ENCODE measurements at places on chromosomes 3 and 15.

DNA sequence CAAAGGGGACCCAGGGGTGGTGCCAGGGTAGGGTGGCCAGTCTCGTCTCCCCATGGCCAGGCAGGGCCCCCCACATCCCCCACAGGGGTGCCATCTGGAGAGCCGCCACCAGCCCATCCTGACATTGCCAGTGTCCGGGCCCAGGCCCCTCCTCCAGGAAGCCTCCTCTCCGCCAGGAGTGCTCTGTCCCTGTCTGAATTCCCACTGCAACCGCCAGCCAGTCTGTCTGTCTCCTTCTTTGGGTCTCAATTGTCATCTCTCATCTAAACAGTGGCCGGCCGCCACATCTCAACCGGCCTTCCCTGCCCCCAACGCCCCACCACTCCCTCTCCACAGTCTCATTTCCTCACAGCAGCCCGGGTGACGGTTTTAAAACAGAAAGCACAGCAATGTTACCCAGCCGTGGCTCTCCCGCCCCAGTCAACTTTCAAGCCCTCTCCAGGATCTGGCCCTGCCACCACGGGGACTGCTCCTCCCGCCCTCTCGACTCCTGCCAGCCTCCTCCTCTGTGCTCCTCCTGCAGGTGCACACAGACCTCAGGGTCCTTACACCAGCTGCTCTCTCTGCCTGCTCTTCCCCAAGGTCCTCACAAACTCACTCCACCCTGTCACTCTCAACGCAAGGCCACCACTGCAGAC, 57.0 kb downstream of the IQSEC1 start:
- DNase-seq, result peak; percentile 48

DNA sequence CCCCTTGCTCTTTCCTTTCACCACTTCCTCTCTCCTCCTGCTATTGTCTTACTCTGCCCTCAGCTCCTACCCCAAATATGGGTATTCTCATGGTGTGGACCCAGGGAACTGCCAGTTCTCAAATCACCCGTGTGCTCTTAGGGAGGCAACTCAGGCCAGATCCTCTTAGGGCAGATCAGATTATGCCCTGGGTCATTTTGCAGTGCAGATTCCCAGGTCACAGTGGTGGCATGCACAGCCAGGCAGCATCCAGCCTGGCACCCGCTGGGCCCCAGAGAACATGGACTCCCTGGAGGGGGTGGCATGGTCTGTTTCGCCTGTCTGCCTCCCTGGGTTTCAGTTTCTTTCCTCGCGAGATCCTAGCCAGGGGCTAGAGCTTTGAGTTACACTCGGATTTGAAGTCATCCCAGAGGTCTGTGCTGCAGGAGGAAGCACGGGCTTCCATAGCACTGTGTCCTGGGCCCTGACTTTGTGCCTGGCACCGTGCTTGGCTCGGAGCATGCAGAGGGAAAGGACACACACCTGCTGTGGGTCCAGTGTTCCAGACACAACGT, 96.1 kb downstream of the TOP2B start:
- no peak for DNase-seq

- no peak for DNase-seq
Observed at GRCh38 chr15:92843326-92843725, 56.8 kb upstream of the CHD2 start.

GRCh38 chr15:95718441-95718840, 612.1 kb upstream of the NR2F2 start:
- DNase-seq, result no peak

DNA sequence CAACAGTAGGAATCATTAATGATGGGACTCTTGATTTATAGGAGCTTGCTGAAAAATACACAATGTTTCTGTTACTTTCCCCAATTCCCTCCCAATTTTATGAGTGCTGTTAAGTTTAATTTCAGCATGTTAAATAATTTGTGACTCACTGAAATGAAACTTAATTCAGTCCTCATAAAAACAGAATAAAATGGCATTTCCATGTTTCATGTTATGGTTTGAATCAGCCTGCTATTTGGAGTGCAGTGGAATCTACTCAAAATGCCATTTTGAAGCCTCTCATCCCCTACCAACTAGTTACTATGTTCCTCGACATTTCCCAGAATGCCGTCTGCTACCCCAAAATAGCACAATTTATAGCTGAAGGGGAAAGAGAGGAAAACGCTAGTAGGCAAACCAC, 237.5 kb downstream of the ADAMTS17 start:
- no peak for DNase-seq

DNA sequence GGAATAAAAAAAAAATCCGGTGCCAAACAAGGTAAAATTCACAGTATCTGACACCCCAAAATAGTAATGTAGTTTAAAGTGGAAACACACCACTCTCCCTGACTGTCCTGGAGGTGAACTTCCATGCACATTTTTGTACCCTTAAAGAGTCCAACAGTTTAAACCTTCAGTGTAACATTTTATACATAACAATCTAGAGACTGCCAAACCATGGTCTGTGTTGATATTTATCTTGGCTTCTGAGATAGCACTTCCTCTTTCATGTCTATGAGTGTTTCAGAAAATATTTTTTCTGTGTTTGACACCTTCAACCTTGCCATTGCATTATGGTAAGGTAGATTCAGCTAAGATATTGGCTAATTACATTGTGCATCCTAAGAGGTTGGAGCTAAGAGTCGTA, 13.9 kb downstream of the TMEM45A start:
- no peak for DNase-seq

GRCh38 chr3:47855461-47856383, 52.8 kb downstream of the DHX30 start:
- no peak for DNase-seq

DNA sequence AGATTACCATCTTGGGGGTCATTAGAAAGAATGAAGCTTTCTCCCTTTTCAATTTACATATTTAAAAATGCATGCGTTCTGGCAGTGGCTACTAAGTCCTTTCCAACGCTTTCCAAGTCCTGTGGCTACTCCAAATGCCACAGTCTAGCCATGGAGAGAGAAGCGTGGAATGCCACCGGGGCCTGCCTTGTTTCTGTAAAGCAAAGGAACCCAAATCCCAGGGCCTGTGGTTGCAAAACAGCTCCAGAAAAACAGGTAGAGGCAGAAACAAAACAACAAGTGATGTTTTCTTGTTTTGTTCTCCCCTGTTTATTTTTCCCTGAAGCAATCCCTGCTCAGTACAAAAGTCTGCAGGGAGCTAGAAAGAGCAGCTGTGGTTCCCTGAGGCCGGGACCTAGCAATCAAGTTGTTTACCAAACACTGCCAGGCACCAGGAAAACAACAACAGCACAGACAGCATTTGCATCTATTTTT, 85.5 kb downstream of the FOXP1 start:
- no peak for DNase-seq

DNA sequence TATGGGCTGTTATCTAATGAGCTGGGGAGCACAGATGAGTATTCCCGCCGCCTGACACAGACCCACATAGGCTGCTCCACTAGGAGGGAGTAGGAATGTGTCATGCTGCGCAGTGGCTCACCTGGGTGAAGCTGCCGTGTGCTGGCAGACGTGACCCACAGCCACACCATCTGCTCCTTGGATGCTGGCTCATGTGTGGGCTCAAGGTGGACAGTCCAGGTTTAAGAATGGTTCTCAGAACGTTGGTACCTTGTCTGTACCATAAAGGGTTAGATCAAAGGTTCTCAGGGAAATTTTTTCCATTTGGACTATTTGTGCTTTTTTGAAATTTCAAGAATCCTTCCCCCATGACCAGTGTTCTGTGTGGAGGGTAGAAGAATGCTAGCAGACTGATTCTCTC, 338.9 kb upstream of the TRIM42 start:
- DNase-seq, result no peak

DNA sequence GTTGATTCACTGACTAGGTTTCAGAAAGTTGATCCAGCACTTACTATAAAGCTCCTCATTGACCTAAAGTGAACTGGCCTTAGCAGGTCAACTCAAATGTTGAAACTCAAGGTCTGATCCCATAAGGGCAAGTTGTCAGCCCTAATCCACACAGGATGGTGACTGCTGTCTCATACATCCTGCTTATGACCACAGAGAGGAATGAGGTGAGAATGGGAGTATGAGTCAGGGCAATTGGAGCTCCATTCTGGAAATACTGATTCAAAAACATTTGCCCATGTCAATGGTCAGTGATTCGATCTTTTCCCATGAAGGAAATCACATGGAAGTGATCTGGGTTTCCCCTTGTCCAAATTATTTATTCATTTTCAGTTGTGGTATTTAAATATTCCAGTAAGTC, 78.7 kb downstream of the ZNF385D start:
- no peak for DNase-seq

- no peak for DNase-seq
Observed at GRCh38 chr15:93025625-93025982, 63.4 kb downstream of the RGMA start.

GRCh38 chr15:58852347-58852746, 81.1 kb downstream of the SLTM start:
- DNase-seq, result no peak

GRCh38 chr15:75025107-75025506, 1.7 kb downstream of the PPCDC start:
- DNase-seq, result no peak

- no peak for DNase-seq
Observed at GRCh38 chr3:10781981-10782380, 34.0 kb upstream of the SLC6A11 start.

DNA sequence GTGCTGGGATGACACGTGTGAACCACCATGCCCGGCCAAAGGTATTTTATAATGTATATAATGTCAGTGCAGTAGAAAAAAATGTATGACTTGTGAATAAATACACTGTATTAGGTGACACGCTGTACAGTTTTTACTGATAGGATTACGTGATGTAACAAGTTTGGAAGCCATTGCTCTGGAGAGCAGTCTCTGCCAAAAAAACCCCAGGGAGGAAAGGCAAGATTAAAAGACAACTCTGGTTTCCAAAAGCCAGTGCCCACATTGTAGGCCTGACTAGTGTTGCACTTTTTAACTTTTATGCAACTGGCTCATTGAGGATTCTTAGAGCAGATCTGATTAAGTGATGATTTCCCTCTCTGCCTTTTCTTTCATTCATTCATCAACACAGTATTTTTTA, 62.0 kb upstream of the SLC2A2 start:
- no peak for DNase-seq

- DNase-seq, result no peak
Observed at GRCh38 chr3:172323894-172324610, 124.2 kb downstream of the GHSR start.

DNA sequence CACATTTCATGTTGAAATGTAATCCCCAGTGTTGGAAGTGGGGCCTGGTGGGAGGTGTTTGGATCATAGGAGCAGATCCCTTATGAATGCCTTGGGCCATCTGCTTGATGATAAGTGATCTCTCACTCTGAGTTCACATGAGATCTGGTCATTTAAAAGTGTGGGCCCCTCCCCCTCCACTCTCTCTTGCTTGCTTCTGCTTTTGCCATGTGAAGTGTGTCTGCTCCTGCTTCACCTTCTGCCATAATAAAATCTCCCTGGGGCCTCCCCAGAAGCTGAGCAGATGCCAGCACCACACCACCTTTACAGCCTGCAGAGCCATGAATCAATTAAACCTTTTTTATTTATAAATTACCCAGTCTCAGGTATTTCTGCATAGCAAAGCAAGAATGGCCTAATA, 14.2 kb upstream of the CD200R1L start:
- no peak for DNase-seq

- no peak for DNase-seq
Observed at GRCh38 chr3:40341671-40342070, 32.2 kb downstream of the EIF1B start.

GRCh38 chr15:49286649-49287404, 116.8 kb downstream of the GALK2 start:
- DNase-seq, result no peak

DNA sequence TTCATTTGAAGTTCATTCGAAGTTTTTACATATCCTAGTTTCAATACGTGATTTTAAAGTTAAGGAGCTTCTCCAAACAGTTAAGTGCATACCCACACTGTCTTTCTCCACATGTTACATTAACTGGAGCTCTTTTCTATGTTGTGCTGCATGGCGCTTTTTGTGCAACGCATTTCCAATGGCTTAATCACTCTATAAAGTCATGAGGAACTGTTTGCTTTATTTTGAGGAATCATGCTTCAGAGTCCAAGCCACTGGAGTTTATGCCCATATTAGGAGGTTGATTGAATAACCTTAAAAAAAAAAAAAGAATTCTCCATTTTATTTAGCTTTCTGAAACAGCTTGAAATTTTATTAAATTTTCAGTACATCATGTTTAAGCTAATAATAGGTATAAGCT, 109.4 kb upstream of the MBNL1 start:
- no peak for DNase-seq

DNA sequence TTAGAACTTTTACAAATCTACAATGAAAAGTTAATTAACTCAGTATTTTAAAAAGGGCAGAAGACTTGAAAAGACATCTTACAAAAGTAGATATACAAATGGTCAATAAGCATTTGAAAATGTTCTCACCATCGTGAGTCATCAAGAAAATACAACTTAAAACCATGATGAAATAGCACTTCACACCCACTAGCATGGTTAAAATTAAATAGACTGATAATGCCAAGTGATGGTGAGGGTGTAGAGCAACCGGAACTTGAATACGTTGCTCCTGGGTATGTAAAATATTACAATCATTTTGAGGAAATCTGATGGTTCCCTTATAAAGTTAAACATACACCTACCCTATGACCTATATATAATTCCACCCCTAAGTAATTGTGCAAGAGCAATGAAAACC, 319.8 kb upstream of the UMPS start:
- no peak for DNase-seq

DNA sequence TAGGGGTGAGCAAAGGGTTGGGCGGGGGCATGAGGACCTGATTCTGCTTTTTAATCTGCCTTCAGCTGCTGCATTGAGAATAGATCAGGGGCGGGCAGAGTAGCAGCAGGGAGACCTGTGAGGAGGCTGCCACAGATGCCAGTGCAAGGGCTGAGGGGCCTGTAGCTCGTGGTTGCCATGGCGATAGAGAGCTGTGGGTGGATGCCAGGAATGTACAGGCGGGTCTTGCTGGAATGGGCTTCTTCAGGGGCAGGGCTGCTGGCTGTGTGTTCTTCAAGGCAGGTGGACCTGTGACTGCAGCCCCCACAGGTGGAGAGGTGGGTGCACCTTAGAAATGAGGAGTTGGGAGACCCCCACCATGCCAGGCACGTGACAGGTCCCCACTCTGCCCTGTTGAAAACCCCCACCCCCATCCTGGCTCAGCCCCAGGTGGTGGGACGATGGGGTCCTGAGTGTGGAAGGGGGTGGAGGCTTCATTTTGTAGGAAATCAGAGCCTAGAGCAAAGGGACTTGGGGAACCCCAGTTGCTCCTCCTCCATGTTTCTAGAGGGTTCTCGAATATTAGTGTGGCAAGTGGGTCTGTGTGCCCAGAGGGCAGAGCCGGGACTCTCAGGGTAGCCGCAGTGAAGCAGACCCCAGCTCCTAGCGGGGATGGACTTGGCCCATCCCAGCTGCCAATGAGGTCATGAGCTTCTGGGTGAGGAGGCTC, 38.3 kb downstream of the SLC6A6 start:
- DNase-seq, result no peak

- no peak for DNase-seq
Observed at GRCh38 chr3:72673011-72673771, 175.1 kb downstream of the SHQ1 start.

GRCh38 chr3:193757457-193757856, 164.4 kb downstream of the OPA1 start:
- DNase-seq, result no peak

GRCh38 chr3:62373215-62373614, at the start of gene FEZF2:
Gene FEZF2 (minus strand): TSS chr3:62373550. CDS start chr3:62372868, 682 bp downstream.
- no peak for DNase-seq

GRCh38 chr3:69370901-69371301, 15.0 kb downstream of the FRMD4B start:
- no peak for DNase-seq

GRCh38 chr3:133890037-133890436, 5.6 kb downstream of the RAB6B start:
- DNase-seq, result no peak

Measured in CD8-positive, alpha-beta memory T cell (primary cell).